ENCODE measurements at places on chromosomes 11 and 22.

DNA sequence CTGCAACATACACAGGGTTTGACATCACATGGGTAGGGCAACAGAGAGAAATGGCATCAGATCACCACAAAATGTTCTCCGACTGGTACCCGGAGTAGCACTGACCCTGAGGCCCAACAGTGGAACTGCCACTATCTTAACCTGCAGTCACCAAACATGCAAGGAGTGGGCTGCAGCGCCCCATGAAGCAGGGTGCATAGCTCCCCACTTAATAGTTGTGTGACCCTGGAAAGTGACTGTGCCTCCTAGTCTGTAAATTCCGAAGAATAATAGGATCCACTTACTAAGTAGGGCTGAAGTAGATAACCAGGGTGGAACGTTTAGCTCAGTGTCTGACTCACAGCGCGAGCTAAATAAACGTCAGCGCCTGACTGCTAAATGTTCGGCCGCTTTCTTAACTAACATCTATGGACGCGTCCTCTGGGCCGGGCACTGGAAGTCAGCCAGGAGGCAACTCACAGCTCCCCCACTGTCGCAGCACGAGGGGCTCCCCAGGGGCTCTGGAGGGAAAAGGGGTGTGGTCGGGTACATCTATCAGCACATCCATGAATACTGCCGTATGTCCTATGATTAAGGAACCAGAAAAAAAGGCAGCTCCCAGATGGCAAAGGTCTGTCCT lies 777 bp downstream of the LTO1 start:
- DNase-seq = peak; percentile 32

DNA sequence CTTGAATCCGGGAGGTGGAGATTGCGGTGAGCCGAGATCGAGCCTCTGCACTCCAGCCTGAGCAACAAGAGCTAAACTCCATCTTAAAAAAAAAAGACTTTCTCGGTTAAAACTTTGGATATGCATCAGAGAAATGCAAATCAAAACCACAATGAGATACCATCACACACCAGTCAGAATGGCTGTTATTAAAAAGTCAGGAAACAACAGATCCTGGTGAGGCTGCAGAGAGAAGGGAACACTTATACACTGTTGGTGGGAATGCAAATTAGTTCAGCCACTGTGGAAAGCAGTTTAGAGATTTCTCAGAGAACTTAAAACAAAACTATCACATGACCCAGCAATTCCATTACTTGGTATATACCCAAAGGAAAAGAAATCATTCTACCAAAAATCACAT lies 619.4 kb upstream of the KIRREL3 start:
- DNase-seq = no peak

DNA sequence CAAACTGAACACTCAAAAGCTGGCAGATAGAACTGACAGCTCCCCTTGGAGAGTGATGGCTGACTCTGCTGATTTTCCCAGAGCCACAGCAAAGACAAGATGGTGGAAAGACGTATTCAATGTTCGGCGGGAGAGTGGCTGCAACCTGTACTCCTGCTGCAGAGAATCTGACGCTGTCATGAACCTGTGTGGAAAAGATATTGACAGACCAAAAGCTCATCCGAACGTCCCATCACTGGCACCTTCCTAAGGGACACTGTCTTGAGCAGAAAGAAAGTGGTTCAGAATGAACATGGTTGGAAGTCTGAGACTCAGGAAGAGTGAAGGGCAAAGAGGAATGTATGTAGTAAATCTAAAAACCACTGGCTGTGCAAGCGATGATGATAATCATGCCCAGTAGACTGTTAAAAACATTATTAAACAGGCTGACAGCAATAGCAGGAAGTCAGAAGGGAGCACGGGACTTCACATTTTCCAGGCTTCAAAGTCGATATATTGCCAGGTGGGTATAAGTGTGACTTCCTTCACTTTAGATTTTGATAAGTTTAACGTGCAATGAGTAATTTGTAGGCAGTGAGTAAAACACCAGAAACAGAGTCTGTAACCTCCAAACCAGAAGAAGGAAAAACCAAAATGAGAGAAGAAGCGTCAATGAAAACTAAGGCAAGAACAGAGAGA lies 6.2 kb upstream of the IL17REL start:
- DNase-seq = peak; percentile 64

DNA sequence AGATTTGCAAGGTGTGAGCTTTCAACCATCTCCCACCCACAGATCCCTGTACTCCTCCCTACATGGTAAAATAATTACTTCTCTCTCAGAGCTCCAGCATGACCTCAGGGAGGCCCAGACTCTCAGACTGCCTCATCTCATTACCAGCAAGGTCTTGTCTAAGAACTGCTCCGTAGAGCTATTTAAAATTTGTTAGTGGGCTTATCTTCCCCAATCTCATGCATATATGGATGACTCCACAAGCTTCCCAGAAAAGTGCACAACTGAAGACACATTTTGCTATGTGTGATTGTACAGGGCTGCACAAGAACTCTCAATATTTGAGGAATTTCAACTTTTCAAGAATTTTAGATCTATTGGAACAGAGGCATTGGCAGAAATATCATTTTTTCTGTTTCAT lies 230.3 kb downstream of the CSNK2A3 start:
- no peak for DNase-seq

- DNase-seq = no peak
Measured at GRCh38 chr11:84452211-84452610, 1166.0 kb upstream of the CCDC90B start.

DNA sequence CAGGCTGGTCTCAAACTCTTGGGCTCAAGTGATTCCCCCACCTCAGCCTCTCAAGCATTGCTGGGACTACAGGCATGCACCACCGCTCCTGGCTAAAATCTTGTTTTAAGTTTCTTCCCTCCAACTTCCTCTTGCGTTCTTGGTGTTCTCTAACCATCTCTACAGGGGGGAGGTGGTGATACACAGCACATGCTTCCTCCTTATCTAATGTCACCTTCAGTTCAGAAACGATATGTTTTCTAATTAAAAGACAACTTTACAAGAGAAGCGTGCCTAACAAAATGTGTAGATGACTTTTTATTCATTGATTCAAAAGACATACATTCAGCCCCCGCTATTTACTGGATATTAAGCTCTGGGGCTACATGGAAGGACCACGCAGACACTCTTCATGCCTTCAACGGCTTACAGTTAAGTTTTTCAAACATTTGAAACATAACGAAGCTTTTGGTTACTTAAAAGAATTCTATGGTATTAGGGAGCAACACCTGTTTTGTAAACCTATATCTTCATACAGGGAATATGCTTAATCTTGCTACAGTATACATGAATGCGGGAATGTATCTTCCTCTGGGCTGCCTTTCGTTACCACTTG lies 933 bp upstream of the DLAT start:
- no peak for DNase-seq

DNA sequence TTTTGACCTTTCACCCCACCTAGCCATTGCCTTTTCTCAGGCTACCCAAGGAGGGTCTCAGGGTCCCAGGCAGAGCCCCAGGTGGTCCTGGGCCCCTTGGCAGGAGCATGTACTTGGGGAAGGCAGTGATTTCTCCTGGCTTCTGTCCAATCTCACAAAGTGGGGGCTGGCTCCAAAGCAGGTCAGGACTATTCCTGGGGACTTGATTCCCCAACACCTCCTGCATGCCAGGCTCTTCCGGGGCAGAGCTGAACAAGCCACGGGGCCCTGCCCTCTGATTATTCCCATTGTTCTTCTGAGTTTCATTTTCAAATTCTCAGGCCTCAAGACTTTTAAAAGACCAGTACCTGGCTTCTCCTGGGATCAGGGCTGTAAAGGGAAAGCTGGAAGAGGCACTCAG lies 1.5 kb upstream of the TCF20 start:
- no peak for DNase-seq

GRCh38 chr11:95586155-95586554 lies 203.4 kb downstream of the FAM76B start:
- no peak for DNase-seq

GRCh38 chr22:25940479-25940878 lies 198.5 kb downstream of the MYO18B start:
- DNase-seq = no peak

DNA sequence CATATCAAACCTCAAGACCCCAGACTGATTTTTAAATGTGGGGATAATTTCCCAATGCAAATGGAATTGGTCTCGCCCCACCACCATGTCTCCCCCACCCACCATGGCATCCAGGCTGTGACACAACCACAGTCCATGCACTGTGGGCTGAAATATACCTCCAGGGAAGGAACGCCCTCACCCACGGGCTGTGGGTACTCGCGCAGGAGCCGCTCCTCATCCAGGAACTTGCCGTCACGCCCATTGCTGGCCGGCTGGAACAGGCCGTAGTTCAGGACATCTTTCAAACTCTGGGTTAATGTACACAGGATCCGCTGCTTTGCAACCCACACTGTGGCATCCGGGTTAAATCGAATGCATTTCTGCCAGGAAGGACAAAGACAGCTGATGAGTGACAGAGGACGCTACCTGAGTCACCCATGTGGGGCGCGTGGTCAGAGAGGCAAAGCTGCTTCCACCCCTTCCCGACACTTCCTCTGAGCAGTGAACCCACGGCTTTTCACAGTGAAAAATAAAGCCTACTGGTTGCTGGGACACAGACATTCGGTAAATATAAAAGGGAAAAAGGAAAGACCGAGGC lies 133.6 kb downstream of the SHANK2 start:
- no peak for DNase-seq

GRCh38 chr11:87392665-87393064 lies 354.9 kb downstream of the TMEM135 start:
- no peak for DNase-seq

- no peak for DNase-seq
Measured at GRCh38 chr11:131372234-131372962, 2.0 kb downstream of the NTM start.

DNA sequence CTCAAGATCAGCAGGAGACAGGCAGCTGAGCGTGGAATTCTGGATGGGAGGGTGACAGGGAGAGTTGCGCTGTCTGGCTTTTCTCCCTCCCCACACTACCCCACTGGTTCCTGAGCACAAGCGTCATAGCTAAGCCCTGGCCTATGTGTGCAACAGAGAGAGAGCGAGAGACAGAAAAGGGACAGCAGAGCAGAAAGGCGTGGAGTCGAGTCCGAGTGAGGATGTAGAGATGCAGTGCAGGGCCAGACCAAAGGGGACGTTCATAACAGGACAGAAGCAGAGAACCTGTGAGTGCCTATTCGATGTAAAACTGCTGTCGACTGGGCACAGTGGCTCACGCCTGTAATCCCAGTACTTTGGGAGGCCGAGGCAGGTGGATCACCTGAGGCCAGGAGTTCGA lies 94.0 kb upstream of the TMEM45B start:
- DNase-seq = no peak

DNA sequence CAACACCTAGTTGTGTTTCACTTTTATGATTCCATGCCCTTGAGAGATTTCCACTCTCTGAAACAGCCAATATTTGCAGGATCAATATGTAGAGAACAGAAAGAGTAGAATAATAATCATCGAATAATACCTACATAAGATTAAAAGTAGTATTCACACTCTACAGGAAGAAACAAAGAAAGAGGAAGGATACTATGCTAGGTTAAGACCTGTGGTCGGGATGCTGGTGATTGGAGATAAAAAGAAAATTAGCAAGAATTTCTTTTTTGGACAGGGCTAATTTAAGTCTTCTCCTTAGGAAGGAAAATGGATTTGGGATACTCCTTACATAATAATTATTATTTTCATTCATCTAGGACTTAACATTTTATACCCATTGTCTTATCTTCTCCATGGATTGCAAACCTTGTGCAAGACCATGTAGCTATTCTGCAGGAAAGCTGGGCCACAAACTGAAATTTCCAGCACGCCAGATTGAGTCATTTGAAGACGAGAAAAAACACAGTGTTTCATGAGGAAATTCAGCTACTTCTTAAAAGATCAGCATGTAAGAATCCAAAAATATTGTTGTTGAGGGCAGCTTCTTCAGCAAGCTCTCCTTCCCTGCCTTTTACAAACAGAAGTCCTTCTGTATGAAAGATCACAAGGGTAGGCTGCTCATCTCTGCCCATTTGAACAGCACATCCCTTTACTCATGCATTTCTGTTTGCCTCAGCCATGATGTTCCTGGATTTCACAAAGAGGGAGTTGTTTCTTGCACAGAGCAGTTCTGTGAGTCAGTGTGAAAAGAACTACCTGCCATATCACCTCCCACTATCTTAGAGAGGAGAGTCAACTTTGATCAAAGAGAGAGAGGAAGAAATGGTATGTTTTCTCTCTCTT lies 90.7 kb downstream of the FAM76B start:
- DNase-seq = no peak

DNA sequence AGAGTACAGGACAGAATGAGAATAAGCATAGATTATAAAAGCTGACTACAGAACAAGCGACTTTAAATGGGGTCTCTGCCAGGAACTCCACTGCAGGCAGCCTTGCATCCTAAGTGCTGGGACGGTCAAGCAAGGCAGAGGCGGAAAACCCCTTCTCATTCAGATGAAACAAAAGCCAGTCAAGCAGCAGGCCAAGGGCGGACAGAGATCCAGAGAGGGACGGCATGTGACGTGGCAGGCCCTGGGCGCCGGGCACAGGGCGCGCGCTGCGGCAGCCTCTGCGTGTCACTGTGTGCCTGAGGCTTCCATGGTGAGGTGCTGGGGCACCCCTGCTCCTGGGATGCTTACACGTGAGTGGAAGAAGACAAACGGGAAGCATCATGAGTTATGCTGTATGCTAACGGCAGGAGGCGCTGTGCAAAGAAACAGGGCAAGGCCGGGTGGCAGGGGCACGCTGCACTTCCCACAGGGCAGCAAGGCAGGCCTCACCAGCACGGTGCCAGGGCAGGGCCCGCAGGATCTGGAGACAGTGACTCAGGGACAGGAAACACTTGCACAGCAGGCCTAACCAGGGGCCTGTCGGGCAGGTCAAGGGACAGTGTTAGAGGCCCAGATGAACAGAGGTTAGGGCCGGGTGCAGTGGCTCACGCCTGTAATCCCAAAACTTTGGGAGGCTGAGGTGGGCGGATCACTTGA lies 6.2 kb downstream of the TOLLIP start:
- DNase-seq = no peak

DNA sequence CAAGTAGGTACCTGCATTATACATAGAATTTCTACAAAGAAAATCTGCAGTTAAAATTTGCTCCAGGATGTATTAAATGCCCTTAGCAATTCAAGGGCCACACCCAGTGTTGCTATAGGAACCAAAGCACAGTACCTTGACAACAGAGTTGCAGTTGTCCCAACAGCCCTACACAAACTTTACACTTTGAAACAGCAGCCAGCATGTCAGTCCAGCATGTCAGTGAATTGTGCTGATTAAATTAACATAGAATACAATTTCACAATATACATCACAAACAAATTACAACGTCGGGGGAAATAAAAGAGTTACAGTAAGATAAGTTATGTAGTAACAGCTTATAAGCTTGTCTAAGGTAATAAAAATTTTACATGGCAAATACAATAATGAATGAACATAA lies 389.2 kb downstream of the SOX6 start:
- no peak for DNase-seq

- DNase-seq = no peak
Measured at GRCh38 chr11:122146475-122146874, 30.5 kb upstream of the BLID start.

DNA sequence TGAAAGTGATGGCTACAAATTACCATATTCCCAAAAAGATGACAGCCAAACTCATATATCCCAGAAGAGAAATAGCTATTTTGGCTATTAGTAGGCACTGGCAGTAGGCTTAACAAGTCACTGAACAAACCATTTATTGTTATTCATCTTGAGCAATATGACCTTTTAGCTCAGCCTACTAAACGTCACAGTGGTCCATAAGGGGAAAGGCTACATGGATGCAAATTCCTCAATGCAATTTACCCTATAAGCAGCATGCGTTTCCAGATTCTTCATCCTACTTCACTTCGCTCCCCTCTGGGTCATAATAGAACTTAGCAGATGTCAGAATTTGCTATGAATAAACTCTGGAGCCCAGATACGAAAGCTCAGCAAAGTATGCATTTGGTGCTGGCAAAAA lies 114.0 kb downstream of the SIK3 start:
- no peak for DNase-seq

GRCh38 chr11:11514246-11514645 lies 107.6 kb downstream of the GALNT18 start:
- no peak for DNase-seq

Data from stimulated activated CD4-positive, alpha-beta T cell treated with anti-CD3 and anti-CD28 coated beads, Interleukin-1b, Interleukin-23, amount 100 ng/mL, for 48 hours (primary cell).